ENCODE measurements at places on chromosomes 2 and 18.

GRCh38 chr2:15427987-15428386 is 133.1 kb downstream of the NBAS start:
- no peak for DNase-seq

DNA sequence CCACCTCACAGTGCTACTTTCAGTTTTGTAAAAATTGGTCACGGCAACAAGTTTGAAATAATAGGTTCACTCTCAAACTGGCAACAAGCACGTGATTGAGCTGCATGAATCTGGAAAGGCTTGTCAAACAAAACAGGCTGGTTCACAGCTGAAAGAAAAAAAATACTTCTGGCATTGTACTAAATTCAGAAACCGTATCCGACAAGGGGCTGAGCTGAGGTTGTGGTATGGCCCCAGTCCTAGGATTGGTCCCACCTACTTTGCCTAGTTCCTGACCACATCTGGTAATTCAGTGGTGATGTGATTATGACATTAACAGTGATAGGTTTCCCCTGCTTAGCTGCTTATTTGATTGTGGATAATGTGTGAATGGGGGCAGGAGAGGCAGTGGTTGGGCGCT is 326.5 kb upstream of the THUMPD2 start:
- no peak for DNase-seq

DNA sequence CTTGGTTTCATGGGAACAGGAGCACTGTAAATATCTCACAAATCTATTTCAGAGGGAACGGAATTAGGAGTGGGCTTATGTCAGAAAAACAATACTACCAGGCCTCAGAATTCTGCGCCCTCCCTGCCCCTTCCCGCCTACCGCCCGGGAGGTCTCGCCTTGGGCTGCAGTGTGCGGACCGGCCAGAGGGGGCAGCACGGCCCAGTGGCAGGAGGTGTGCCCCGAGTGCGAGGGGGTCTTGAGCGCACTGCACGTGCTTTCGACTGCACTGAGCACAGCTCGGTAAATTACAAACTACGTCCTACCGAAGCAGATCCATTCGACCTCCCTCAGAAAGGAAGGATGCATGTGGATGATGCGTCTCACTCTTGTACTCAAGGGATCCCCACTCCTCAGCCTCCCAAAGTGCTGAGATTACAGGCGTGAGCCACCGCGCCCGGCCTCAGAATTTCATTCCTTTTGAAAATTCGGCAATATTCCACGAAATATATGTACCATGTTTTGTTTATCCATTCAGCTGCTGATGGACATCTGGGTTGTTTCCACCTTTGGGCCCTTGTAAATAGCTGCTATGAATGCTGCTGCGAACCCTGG is 297.0 kb downstream of the BCL2 start:
- DNase-seq = no peak

DNA sequence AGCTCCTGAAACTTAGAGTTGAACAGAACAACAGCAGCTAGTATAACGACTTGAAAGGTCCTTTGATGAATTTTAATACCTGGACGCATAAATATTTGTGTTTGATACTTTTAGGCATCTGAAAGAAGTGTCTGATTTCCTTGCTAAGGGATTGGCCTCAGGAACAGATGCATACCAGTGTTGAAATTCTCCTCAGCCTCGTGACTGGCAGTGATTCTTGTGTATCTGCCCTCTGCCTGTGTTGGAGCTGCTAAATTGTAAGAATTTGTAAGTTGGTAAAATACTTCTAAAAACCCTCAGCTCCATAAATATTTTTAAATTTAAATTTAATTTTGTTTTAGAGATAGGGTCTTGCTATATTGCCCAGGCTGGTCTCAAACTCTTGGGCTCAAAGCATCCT is 22.4 kb upstream of the SCYGR1 start:
- DNase-seq = no peak

DNA sequence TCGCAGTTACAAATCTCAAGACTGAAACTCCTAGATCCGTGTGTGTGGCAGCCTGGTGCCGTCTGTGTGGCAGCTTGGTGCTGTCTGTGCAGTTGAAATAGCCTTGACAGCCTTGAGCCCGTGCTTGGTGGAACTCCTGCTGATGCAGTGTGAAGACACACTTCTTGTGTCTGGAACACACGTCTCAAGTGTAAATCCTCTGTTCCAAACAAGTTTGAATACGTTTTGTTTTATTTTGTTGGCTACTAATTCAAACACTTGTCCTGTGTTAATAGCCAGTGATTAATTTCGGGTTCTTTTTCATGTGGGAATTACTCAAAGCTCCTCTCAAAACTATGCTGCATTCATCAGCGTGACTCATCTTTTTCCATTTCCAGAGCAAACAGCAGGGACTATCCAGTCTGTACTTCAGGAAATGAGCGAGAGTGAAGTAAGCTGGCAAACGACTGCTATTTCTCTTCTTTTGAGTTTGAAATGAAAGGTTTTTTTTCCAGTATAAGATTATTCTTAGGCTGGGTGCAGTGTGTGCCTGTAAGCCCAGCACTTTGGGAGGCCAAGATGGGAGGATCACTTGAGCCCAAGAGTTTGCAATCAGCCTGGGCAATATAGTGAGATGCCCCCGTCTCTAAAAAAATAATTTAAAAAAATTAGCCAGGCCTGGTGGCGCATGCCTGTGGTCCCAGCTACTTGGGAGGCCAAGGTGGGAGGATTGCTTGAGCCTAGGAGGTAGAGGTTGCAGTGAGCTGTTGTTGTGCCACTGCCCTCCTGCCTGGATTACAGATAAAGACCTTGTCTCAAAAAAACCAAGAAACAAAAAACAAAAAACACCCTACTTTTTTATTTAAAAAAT is 152.9 kb downstream of the SPP2 start:
- no peak for DNase-seq

- DNase-seq = no peak
These were observed 29.5 kb downstream of the EPB41L5 start for GRCh38 chr2:120042359-120042758.

GRCh38 chr2:174617120-174617519 is 19.5 kb upstream of the WIPF1 start:
- no peak for DNase-seq

- no peak for DNase-seq
These were observed 661.7 kb downstream of the TSN start for GRCh38 chr2:122417114-122417513.

DNA sequence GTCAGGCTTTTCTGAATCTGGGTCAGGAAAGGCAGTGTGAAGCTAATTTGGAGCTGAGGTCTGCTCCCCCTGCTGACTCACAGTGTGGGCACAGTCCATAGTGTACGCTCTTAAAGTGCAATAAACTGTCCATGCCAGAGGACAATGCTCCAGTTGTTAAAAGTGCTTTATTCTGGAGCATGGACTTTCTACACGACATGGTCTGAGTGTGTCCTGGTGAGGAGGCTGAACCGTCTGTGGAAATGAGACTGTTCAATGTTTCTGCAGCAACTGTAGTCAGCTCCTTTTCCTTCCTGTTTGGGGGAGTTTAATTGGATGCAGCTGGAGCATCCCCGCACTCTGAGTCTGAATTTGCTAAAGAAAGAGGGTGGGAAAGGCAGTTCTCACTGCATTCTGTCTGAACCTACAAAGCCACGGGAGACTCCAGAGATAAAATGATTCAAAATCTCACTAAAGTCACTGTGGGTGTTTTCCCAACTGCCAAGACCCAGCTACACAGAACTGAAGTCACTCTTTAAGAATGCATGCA is 110.2 kb upstream of the TRIB2 start:
- DNase-seq = no peak

- no peak for DNase-seq
These were observed 625.6 kb downstream of the EPHA4 start for GRCh38 chr2:220946552-220946951.

DNA sequence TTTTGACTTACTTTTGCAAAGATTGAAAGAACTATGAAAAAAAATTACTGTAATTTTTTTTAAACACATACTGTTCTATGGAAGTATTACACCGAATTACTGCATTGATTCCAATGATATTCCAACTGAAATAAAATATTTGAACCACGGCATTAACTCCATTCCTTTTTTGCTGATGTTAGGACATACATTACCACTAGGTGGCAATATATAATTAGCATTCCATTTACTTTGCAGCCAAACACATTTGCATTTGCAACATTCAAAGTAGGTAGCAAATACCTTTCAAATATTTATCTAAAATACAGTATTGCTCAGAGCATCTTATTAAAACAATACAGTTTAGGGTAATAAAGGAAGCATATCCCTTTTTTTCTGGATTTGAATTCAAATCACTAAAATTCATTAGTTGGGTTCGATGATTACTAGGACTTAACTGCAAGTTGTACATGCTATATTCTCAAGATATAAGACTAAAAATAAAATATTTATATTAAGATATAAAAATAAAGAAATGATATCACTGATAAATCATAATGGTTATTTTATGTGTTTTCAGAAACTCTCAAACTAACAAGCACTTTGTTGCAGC is 31.3 kb downstream of the LANCL1 start:
- DNase-seq = no peak

DNA sequence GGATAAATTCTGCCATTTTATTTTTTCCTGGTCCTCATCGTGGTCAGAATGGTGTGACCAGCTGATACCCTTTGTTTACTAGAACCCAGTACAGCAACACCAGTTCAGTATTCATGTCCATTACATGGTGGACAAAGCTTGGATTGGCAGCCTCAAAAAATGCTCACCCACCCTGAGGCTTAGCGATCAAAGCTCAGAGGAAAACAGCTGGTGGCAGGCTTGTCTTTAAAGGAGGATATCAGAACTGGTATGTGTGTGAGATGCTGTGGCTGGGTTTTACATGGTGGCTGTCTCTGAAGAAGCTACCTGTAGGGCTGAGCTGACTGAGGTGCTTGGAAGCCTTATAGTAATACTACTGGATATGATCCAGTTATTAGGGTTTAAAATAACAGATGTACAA is 471.1 kb upstream of the MEX3C start:
- no peak for DNase-seq

- DNase-seq = no peak
These were observed 943.3 kb upstream of the FANCL start for GRCh38 chr2:59184276-59185020.

DNA sequence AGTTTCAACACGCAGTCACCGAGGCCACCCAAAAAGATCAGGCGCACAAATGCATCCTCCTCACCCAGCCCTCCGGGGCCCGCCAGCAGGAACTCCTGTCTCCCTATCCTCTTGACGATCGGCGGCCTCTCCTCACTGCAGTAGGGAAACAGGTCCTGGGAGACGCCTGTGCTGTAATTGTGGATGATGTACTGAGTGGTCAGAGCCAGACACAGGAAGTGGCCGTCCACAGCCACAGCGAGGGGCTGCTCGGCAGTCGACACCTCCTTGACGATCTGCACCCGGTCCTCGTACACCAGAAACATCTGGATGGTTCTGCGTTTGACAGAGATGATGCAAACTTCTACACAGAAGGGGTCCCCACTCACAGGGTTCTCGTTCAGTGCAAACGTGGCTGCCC is 22.0 kb downstream of the TGFBRAP1 start:
- DNase-seq = no peak

DNA sequence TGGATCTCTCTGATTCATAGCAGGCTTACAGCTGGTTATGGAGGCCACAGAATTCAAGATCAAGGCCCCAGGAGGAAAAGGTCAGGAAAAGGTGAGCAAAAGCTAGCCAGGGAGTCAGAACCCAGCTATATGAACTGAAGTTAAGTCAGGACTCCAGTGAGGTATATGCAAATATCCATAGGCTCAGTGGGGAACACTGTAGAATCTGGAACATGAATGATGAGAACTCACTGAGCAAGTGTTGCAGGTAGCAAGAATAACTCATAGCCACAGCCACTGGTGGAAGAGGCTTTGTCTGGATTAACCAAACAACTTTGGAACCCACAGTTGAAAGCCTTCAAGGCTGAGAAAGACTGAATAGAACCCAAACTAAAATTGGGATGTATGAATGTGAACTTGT is 24.7 kb downstream of the COBLL1 start:
- no peak for DNase-seq

GRCh38 chr2:219106251-219106650 is 45.5 kb upstream of the IHH start:
- no peak for DNase-seq

DNA sequence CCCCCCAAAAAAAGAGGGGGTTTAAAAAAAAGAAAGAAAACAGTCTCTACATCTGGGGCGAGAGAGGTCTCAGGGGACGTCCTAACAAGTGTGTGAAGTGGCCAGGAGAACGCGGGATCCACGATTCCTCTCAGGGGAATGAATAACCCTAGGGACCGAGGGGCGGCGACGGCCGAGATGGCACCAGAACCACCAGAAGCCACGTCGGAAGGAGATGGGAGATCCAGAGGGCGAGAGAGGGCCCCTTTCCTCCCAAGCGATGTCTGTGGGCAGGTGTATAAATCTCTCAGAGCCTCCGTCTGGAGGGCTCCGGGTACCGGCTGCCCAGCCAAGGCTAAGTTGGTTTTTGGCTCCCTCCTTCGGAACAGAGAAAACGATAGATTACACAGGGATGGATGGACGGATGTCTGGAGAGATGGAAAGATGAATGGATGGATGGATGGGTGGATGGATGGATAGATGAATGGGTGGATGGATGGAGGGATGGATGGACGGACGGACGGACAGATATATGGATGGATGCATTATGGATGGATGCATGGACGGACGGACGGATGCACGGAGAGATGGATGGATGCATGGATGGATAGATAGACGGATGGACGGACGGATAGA is 1.7 kb downstream of the EPHA4 start:
- peak; percentile 27 for DNase-seq

GRCh38 chr2:168650781-168651180 is 151.7 kb upstream of the NOSTRIN start:
- no peak for DNase-seq

DNA sequence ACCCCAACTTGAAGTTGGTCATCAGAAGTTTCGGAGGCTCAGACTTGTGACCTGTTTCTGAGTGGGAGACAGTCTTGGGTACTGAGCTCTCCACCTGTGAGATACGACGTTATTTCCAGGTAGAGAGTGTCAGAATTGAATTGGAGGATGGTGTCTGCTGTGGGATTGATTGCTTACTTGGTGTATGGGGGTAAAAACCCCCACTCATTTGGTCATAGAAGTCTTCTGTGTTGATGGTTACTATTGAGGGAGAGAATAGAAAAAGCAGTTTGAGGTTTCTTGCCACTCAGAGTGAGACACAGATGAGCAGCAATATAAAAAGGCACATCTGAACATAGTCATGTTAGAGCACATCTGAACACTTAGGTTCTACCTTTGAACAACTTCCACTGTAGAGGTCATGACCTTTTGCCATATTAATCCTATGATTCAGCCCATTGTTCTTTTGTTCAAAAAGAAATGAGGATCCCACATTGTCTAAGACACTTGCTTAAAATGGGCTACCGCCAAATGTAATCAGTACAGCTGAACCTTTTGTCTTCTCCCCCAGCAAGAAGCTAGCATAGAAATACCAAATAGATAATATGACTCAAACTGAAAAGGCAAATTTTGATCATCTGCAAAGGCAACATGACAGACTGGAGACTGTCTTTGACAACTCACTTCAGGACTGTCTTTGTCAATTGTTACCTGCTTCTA is 73.3 kb downstream of the NAB1 start:
- DNase-seq = no peak

DNA sequence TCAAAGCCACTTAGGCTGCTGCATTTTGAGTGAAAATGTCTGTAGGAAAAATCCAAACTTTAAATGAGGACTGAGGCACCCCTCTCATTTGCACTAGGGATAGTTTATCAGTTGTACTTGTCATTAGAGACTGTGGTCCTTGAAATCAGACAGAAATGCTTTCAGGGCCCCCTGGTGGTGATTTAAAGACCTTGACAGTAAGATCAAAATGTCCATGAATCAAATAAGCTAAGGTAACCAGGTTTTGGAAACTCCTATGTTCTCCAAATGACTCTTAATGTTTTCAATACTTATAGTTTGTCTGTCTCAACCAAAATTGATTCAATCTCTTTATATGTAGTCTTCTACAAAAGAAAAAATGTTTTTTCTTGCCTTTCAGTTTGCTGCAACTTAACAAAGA is 28.8 kb upstream of the DDX18 start:
- DNase-seq = peak; percentile 56
